ENCODE measurements at places on chromosomes 11 and 22.

GRCh38 chr22:48091060-48091650, 1328.7 kb downstream of the TBC1D22A start:
- DNase-seq, result no peak

GRCh38 chr11:80593648-80594374, 1153.0 kb upstream of the TENM4 start:
- DNase-seq, result peak; percentile 11

GRCh38 chr22:48284671-48285070, 1522.2 kb downstream of the TBC1D22A start:
- DNase-seq, result no peak

DNA sequence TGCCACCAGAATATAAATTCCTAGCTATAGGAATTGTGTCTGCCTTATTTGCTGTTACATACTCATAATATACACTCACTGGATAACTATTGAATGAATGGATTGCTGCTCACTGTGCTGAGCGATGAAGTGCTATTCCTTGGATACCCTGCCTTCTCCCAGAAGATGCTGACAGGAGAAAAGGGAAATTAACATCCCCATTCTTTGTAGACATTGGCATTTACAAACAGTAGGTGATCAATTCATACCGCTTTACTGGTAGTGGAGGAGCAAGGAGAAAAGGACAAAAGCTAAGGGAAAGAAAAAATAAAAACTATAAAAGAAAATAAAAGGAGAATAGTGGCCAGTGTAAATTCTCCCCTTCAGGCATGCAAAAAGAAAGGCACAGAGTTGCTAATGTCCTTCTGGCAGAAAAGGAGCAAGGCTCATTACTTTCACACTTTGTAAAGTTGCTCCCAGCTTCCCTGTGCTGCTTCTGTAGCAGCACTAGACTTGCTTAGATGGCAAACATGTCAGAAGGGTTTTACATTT, 183.0 kb downstream of the LUZP2 start:
- no peak for DNase-seq

GRCh38 chr11:72629266-72629665, 45.0 kb downstream of the PDE2A start:
- peak; percentile 34 for DNase-seq

DNA sequence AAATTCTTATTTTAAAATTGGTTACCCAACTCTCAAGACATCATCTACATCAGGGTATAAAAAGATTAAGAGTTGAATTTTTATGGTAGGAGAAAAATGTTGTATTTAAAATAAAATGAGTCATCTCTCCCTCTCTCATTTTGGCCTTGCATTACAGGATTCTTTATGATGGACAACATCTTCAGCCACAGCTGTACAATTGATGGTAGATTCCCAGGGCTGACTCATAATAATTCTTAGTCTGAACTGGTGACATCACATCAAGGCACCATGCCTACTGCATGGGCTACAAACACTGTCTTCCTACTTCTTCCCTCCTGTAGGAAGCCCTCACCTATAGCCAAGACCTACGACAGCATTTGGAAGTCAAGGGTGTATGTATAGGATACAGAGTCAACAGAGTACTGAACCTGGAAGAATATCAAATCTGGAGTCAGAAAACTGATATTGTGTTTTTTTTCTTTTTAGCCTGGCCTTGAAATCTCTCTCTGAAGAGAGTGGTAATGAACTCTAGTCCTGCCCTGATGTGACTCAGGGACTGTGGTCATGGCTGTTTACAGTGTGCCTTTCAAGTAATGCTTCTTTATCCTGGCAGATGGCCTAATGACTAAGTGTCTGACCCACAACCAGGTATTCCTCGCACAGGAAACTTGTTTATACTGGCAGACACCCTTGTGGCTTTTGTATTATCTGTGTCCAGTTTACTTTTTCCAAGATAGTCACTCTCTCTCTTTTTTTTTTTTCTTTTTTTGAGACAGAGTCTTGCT, 32.5 kb downstream of the MRGPRX2 start:
- peak; percentile 27 for DNase-seq

- peak; percentile 15 for DNase-seq
Measured at GRCh38 chr22:46797355-46797754, 34.9 kb downstream of the TBC1D22A start.

- no peak for DNase-seq
Measured at GRCh38 chr11:60985991-60986915, 14.8 kb downstream of the CD6 start.

GRCh38 chr11:69151836-69152235, 3.9 kb upstream of the SMIM38 start:
- no peak for DNase-seq

- no peak for DNase-seq
Measured at GRCh38 chr11:115761348-115761747, 257.1 kb upstream of the CADM1 start.

- no peak for DNase-seq
Measured at GRCh38 chr11:71194710-71195109, 57.7 kb downstream of the SHANK2 start.

DNA sequence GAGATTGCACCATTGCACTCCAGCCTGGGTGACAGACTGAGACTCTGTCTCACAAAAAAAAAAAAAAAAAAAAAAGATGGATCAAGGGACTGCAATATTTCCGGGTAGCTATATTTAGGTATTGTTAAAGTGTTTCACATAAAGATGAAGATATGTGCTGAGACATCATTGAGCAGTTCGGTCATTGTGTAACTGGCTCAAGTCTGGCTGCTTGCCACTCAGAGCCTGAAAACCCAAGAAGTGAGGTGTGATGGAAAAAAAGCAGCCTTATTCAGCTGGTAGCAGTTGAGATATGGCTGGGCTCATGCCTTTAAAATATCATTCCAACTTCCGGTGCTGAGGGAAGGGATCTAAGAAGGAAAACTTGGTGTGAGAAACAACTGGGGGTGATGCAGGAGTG, 46.9 kb downstream of the LUZP2 start:
- no peak for DNase-seq

- DNase-seq, result no peak
Measured at GRCh38 chr22:48440176-48440575, 1387.5 kb downstream of the BRD1 start.

DNA sequence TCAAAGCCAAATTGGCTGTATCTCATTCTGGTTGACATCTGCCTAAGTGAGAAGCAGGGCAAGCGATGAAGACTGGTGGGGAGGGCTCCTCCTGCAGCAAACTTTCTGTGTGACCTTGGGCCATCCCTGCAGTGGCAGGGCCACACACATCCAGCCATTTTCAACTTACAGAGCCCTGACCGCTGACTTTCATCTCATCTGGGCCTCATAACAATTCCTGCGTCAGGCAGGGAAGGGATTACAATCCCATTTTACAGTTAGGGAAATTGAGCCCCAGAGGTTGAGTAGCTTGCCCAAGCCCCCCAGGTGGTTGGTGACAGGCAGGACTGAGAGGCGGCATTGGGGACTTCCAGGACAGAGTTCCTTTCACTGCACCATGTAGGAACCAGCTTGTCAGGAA, 21.9 kb downstream of the TPBGL start:
- no peak for DNase-seq

DNA sequence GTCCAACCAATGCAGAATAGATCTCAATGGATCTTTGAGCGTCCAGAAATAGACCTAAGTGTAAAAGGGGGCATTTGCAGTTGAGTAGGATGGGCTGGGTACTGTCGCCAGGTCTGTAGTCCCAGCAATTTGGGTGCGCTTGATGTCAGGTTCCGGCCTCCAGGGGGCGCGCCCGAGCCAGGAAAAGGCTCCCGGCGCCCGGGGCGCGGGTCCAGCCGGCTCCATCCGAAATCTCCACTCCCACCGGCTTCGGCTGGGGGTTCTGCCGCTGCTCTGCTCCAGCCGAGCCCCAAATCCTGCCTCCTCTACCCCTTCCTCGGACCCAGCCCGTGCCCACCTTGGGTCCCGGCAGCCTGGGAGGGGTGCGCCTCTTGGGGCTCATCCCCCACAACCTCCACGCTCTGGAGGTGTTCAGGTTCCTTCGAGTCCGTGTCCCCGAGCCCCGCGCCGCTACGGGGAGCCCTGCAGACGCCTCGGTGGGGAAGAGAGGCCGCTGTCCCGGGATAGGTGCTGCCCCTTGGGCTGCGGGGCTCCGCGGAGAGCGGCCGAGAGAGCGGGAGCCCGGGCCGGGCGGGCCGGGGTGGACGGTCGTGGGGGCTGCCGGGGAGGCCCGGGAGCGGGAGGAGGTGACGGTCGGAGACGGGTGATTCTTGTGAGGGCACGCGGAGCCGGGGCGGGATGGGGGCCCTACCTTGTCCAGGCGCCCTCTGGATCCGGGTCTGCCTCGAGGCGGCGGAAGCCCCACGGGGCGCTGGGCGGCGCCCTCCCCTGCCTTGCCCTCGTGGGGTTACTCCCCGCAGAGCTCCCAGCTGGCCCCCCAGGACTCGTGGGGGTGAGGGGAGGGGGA, 13.0 kb upstream of the CYB5R3 start:
- peak; percentile 54 for DNase-seq

GRCh38 chr11:89235083-89235482, 57.4 kb downstream of the TYR start:
- DNase-seq, result no peak

- no peak for DNase-seq
Measured at GRCh38 chr11:9250139-9250582, 15.0 kb downstream of the DENND5A start.

- DNase-seq, result no peak
Measured at GRCh38 chr11:20489948-20490347, 102.4 kb downstream of the PRMT3 start.

GRCh38 chr11:128181088-128181480, 406.3 kb downstream of the ETS1 start:
- no peak for DNase-seq

DNA sequence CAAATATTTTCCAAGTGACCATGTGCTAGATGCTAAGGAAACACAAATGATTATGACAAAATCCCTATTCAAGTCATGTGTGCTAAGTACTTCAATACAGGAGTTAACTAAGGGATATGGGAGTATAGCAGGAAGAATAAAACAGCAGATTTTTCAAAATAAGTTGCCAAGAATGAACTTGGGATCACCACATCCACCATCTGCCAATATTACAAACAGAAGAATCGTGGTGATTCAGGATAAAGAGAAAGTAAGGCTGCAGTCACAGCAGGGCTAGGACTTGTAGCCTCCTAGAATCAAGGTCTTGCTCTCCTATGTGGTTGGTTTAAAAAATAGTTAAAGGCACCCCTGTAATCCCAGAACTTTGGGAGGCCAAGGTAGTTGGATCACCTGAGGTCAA, 34.3 kb downstream of the MRTFA start:
- peak; percentile 47 for DNase-seq

- DNase-seq, result no peak
Measured at GRCh38 chr11:88704485-88704884, 361.3 kb downstream of the GRM5 start.

DNA sequence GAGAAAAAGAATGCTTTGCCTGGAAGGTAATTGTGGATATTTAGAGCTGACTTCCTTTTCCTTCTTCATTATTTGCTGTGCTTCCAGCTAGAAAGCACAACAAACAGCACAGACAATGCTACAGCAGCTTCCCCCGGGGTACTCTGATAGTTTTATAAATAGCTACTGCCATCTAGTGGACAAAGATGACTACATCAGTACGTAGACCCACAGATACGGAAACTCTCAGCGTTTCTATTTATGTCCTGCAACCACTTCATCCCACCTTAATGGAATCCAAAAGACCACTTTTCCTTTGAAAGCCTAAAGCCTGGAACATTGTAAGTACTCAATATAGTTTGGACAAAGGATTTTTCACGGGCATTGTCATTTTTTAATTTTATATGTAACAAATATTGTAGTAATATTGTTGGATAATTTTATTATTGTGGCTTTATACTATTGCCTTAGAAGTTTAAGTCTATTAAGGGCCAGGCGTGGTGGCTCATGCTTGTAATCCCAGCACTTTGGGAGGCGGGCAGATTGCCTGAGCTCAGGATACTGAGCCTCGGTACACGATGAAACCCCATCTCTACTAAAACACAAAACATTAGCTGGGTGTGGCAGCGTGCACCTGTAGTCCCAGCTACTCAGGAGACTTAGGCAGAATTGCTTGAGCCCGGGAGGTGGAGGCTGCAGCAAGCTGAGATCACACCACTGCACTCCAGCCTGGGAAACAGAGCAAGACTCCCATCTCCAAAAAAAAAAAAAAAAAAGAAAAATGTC, 7.5 kb downstream of the HSPA8 start:
- DNase-seq, result peak; percentile 67

DNA sequence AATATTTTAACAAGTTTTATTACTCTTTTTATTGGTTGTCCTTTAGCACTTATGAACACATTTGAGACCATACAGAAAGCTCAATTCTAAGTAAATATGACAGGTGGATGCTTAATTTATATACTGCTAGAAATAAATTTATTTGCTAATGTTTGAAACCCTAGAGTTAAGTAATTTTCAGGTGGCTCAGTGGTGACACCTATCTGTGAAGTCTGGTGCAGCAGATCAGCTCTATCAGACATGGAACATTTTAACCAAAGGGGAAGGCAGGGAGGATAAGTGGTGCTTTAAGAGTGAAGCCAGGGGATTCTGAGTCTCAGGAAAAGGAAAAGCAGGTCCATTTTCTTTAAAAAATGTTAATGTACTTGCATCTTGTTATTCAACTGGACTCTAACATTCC, 175.8 kb downstream of the DSCAML1 start:
- DNase-seq, result peak; percentile 2

DNA sequence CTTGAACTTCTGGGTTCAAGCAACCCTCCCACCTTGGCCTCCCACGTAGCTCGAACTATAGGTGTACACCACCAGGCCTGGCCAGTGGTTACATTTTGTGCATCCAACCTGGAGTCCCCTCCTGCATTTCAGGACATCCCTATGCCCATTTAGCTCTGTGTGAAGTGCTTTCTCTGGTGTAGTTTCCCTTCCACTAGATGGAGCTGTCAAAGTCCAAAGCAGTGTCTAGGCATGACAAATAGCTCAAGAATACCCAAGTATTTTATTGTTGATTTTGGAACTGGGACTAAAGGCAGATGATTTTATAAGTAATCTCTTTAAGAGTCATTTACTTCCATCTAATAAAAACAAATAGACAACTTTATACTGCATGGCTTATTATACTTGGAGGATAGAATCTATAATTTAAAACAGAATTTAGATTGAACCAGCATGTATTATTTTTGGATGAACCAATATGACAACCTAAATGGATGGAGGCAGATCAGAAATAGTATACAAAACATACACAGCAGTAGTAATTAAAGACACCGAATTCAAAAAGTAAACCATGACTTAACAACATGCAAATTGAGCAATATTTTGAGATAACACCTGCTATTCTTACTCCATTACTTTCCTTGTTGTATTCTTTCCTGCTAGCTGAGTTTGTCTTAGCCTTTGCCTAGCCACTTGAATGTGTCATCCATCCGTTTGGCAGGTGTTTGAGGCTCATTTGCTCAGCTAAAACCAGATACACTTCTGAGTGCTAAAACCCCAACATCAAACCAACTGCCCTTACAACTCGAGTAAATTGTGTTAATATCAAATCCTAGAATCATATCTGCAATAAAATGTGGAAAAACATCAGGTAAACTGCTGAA, 37.7 kb downstream of the EIF4ENIF1 start:
- peak; percentile 54 for DNase-seq

DNA sequence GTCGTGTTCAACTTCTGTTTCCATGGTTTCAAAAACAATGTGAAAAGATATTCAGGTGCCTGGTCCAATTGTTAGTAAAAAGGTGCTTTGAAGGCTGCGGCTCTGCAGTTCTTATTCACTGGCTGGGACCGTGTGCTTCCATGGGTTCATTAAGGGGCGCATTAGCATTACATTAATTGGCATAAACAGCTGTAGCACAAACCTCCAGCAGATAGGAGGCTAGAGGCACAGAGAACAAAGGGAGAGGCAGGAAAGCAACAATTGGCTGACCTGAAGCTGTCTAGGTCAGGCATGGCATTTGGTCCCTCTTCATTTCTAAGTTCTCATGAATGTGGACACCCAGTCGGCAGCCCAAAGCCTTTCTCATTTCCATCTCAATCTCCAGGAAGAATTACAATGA, 16.6 kb downstream of the PAK1 start:
- DNase-seq, result no peak
